Inflammatory macrophage (primary cell): ENCODE measurements at places on chromosomes 1 and 21.

GRCh38 chr1:25899792-25900191 is 6.4 kb downstream of the STMN1 start:
- no peak for DNase-seq

GRCh38 chr21:26943921-26944320 is 23.0 kb downstream of the ADAMTS5 start:
- DNase-seq = peak; percentile 63

- DNase-seq = no peak
These were observed 56.7 kb upstream of the ZSWIM5 start for GRCh38 chr1:45263132-45263531.

DNA sequence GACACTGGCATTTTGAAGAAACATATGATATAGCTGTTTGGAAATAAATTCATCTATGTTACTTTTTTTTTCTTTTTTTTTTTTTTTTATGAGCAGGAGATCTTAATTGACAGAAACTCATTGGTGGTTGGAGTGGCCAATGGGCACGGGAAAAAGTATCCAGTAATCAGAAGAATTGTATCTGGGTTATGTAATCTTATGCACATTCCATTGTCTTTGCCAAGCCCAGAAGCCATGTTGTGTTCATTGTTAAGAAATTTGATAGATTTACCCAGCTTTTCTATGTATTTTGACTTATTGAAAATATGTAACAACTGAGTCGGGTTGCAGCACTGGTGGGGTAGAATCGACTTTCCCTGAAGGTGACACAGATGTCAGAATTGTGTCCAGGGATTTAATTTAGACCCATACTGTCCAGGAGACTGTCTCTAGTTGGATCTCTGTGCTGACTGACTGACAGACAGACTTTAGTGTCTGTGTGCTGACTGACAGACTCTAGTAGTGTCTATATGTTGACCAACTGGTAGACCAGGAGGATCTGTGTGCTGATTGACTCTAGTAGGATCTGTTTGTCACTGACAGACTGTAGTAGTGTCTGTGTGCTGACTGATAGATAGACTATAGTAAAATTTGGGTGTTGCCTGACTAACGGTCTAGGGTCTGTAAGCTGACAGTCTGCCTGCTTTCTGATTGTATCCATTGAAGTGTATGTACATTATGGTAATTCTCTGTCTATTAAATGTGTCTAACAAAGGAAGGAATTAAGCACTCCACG is 12.3 kb upstream of the C4BPB start:
- no peak for DNase-seq

- peak; percentile 54 for DNase-seq
These were observed at the start of gene ZBTB8A for GRCh38 chr1:32538887-32539583. TSS of gene ZBTB8A (plus strand) at chr1:32539427. CDS start at chr1:32592932, 53,505 bp downstream.

GRCh38 chr1:156157506-156157905 is 4.1 kb downstream of the SEMA4A start:
- DNase-seq = no peak
